Hematopoietic multipotent progenitor cell treated with erythropoietin and hydrocortisone succinate and interleukin-3 and kit ligand, for 15 days (in vitro differentiated cells): ENCODE measurements at places on chromosomes 3 and 15.

- DNase-seq, result no peak
Measured at GRCh38 chr3:10205451-10206165, 40.9 kb downstream of the IRAK2 start.

GRCh38 chr3:120848503-120848902 lies 59.5 kb upstream of the STXBP5L start:
- no peak for DNase-seq

GRCh38 chr15:96107916-96108315 lies 222.6 kb upstream of the NR2F2 start:
- no peak for DNase-seq

DNA sequence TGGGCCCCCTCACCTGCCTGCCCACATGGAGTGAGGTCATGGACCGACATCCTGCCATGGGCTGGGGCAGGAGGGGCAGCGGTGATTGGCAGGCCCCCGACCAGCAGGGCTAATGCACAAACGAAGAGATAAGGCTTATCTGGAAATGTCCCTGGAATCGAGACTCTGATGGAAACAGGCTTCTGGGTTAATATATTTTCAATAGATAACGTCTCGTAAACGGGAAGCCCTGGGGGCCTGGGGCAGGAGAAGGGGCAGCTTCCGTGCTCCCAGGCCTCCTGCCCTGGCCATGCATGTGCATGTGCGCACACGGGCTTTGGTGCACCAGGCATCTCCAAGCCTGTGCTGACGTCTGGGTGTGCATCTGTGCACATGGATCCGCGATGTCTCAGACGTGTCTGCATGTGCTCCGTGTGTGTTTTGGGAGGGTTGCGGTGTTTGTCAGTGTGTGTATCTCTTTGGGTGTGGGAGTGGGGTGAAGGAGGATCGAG lies 55.1 kb downstream of the DNAJB8 start:
- no peak for DNase-seq

- DNase-seq, result peak; percentile 32
Measured at GRCh38 chr15:89971592-89971997, 29.5 kb upstream of the ZNF710 start.

- DNase-seq, result no peak
Measured at GRCh38 chr3:102129760-102130608, 280.7 kb downstream of the NFKBIZ start.

GRCh38 chr3:60756241-60757030 lies 494.8 kb downstream of the FHIT start:
- DNase-seq, result no peak

GRCh38 chr15:67196222-67196621 lies 58.2 kb downstream of the AAGAB start:
- DNase-seq, result no peak
